ENCODE measurements at places on chromosomes 2 and 18.

GRCh38 chr2:159863526-159864160 lies 65.6 kb upstream of the CD302 start:
- DNase-seq: no peak

DNA sequence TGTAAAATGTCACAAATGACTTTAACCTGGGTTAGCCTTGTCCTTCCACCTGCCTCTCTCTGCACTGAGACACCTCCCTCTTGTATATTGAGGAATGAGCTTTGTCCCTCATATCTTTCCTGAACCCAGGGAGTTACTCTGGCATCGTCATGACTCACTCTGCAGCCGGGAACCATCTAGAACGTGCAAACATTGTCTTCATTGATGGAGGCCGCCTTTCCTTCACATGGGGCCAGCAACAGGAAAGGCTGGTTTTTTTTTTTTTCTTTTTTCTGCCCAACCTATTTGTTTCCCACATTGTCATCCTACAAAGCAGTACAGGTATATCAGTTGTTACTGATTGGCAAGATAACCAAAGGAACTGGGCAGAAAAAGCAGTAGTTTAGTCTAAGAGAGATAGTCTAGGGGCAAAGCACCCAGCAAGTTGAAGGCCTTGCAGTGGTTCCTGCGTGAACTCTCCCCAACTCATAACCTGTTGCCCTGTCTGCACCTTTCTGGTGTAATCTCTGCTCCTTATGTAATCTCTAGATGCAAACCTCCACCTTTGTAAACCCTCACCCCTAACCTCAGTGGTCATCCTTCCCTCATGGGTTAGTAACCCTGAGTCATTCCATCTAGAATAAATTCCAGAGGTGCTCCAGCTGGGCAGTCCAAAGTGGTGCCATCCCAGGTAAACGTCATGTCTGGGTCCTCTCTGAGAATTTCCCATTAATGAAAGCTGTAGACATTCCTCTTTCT lies 38.3 kb downstream of the SLC40A1 start:
- DNase-seq: no peak

- DNase-seq: no peak
Observed at GRCh38 chr2:217326238-217327022, 466.6 kb upstream of the TNP1 start.

- no peak for DNase-seq
Observed at GRCh38 chr18:76670564-76671288, 151.6 kb upstream of the ZNF236 start.

Data from stimulated activated naive CD4-positive, alpha-beta T cell (primary cell).